Activated naive CD4-positive, alpha-beta T cell treated with Interleukin-2 at 50 U/mL for 16 hours (primary cell): ENCODE measurements at places on chromosomes 6 and 20.

GRCh38 chr6:154864066-154864430, 130.8 kb downstream of the SCAF8 start:
- DNase-seq: no peak

- DNase-seq: no peak
These were observed 22.3 kb downstream of the MDN1 start for GRCh38 chr6:89797317-89797716.

- DNase-seq: no peak
These were observed 114.2 kb upstream of the ID4 start for GRCh38 chr6:19722999-19723398.

- DNase-seq: no peak
These were observed 14.0 kb upstream of the GMPR start for GRCh38 chr6:16224409-16224808.

DNA sequence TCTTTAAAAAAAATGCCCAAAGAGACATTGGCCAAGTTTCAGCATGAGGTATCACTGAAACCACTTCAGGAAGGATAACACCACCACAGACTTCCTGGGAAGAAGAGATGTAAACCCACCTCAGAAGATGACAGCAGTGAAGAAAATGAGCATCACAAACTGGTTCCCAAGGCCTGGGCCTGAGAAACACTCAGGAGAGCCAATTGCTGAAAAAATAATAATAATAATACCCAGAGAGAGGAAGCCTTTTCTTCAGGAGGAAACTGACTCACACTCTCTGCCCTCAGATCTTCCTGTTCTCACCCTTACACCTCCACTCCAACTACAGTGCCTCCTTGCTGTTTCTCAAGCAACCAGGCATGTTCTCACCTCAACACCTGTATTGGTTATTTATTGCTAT, 68.1 kb upstream of the MAFB start:
- no peak for DNase-seq

DNA sequence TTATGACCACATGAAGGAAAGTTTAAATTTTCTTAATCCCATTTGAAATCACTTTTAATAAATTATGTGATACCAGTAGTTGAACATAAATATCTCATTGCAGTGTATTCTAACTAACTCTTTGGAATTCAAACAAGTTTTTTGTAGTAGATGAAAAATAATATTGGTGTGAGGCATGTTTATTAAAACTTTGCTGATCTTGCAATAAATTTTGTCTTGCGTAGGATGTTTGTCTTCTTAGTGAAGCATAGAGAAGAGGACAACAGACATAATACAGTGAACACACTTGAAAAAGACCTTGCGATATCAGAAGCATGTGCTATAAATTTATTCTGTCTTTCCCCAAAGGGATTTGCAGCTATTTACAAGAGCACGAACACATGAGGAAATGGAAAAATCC, 140.7 kb downstream of the HTR1B start:
- DNase-seq: no peak

DNA sequence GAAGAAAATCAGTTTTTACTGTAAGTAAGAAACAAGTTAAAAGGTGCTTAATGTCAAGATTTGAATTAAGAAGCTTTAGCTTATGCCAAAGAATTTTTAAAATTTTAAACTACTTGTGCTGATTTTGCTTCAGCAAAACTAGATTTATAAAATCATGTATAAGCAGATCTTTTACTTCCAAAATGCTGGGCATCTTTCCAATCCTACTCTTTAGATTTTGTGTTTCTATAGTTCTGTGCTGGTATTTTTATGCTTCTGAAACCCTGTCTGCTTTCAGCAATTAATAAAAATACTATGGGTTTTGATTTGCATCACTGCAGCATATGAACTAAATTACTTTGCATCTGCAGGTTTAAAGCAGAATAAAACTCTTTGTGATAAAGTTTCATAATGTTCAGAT, 238.6 kb upstream of the RNF217 start:
- DNase-seq: no peak

DNA sequence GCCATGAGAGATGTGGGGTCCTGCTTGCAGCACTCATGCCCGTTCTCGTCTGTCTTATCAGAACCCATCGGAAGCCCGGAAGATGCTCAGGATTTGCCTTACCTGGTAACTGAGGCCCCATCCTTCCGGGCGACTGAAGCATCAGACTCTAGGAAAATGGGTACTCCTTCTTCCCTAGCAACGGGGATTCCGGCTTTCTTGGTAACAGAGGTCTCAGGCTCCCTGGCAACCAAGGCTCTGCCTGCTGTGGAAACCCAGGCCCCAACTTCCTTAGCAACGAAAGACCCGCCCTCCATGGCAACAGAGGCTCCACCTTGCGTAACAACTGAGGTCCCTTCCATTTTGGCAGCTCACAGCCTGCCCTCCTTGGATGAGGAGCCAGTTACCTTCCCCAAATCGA, 8.3 kb downstream of the PI16 start:
- peak; percentile 85 for DNase-seq

DNA sequence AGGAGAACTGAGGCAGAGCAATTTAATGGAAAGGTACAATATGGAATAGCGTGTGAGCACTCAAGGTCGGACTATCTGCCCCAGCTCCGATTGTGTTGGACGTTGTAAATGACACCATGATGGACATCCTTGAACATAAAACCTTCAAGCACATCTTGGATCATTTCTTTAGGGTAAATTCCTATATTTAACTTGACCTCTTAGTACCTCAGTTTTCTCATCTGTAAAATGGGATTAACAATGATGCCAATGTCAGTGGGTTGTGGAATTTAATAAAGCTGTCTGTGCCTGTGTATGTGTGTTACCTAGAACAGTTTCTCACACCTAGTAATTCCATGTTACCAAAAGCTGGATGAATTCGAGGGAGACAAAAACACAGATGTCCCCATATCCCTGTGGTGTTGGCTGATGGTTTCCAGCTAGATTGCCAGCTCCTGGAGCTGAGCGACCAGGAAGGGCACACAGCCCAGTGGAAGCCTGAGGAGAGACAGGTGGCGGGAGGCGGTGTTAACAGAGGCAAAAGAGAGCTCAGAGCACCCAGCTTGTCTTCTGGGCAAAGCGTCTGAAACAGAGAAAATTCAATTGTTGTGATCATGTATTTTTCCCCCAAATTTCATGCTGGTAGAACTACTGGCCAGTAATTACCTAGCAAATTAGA, 32.6 kb downstream of the MDFI start:
- no peak for DNase-seq

- no peak for DNase-seq
These were observed 66.8 kb upstream of the BTBD3 start for GRCh38 chr20:11850901-11851300.

GRCh38 chr6:39565956-39566355, 159.3 kb downstream of the KIF6 start:
- no peak for DNase-seq

GRCh38 chr6:12233693-12234571, 56.2 kb upstream of the EDN1 start:
- DNase-seq: peak; percentile 25

- DNase-seq: no peak
These were observed 23.9 kb downstream of the MYH7B start for GRCh38 chr20:34979366-34980153.

DNA sequence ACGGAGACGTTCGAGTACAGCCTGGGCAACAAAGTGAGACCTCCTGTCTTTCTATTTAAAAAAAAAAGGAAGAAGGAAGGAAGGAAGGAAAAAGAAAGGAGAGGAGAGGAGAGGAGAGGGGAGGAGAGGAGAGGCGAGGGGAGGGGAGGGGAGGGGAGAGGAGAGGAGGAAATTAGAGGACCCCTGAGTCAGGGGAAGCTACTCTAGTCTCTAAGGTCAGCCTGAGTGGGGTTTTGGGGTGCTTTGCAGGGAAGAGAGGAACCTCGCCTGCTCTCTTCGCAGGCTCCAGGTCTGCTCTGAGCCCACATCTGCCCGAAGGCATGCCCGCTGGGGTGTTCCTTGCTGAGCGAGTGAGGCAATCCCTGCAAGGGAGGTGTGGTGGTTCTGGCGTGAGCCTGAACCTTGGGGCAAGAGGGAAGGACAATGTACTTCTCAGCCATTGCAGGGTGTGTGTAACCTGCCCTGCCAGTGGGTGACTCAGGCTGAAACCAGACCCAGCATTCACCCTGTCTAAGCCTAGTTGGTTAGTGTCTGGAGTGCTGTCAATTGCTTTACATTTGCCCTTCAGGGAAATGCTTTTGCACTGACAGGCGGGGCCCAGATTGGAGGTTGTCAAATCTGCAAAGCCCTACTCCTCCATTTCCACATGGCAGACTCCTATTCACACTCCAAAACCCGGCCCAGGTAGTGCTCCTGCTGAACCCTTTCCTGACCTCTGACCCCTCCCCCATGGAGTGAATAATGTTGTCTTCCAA, 15.3 kb upstream of the MMP9 start:
- DNase-seq: no peak

- DNase-seq: no peak
These were observed 6.4 kb downstream of the PREX1 start for GRCh38 chr20:48821261-48821920.

DNA sequence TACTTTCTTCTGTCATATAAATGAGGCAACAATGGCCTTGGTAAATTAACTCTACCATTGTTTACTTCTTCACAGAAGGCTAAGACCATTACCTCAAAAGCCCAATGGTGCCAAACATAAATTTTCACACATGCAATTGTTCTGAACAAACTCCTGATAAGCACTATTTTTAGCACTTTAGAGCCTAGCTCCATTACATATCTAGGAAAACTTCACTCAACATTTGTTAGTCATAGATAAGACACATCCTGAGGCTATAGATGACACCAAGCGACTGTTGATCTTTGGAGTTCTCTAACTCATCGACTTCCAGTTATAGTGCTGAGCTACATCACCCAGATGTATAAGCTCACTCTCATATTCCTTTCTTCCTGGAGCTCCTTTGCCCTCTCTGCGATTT, 245.9 kb downstream of the EYS start:
- DNase-seq: no peak

- no peak for DNase-seq
These were observed 131.1 kb upstream of the CEP162 start for GRCh38 chr6:84358581-84358980.

- no peak for DNase-seq
These were observed 325.2 kb upstream of the NT5E start for GRCh38 chr6:85124472-85125354.

DNA sequence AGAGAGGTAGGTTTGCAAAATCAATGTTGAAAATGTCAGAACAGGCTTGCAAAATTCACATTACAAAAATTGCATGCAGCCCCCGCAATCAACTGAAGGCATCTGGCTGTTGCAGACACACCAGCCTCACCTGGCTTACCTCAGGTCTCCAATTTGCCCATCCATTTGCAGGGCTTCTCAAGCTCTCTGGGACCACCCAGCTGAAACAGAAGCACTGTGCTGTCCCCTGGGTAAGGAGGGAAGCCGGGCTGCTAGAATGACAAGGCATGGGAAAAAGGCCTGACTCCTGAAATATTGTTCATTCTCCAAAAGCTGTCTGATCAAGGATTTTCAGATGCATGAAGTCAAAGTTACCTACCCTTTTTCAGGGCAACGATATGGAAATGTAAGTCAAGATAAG, 52.6 kb upstream of the CD93 start:
- DNase-seq: no peak

GRCh38 chr20:48749437-48749836, 78.4 kb downstream of the PREX1 start:
- DNase-seq: no peak

DNA sequence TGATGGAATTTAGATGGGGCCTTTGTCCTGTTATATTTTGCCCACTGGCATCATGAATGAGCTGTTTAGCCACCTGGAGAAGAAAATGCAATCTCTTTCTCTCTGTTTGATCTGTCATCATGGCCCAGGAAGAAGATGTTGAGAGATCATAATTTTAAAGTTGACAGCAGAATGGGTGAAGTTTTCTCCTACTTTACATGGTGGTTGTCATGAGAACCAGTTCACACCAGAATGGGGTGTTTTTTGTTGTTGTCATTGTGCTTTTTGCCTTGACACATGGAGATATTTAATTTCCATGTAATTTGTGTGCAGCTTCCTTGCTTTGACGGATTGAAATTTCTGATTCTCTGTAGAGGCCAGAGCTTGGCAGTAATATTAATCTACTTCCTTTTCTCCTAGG, 122.5 kb downstream of the FARS2 start:
- DNase-seq: no peak

DNA sequence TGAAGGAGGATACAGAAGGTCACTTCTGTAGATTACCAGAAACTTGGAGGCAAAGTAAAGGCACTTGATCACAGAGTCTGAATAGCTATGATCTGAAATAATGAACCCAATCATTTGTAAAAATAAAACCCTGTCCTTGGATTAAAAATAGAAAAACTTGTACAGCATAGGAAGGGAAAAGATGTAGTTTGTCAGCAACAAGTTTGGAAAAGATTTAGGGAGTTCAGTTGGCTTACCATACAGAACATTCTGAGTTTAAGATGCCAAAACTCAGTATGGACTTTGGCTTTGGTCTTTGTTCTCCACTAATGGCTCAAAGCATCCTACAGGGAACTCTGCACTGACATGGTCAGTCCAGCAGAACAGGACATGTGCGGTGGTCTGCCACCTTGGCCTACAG, 240.6 kb downstream of the BCKDHB start:
- no peak for DNase-seq

- no peak for DNase-seq
These were observed 22.0 kb upstream of the L3MBTL3 start for GRCh38 chr6:129996387-129996786.

GRCh38 chr6:134662077-134662700, 287.7 kb downstream of the ALDH8A1 start:
- DNase-seq: no peak

- DNase-seq: peak; percentile 74
These were observed 1.4 kb downstream of the STAU1 start for GRCh38 chr20:49186535-49187329.

GRCh38 chr6:44201638-44202303, 15.0 kb upstream of the MYMX start:
- no peak for DNase-seq

- no peak for DNase-seq
These were observed 1.3 kb downstream of the NUP153 start for GRCh38 chr6:17705428-17705777.

DNA sequence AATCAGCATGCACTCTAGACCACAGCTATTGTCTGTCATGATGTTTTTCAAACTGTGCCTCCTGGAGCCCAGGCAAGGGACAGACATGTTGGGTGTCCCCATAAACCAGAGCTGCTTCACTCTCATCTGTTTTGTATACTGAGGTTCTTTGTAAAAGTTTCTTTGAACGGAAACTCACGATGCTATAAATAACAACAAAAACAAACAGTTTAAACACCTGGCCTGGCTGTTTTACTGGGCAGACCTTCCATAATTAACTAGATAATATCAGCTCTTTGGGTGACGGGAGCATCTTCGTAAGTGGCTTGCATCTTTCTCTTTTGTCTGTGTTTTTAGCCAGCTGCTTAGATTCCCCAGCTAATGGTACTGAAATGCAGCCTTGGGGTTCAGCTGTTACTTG, 190.3 kb downstream of the ZDHHC14 start:
- DNase-seq: no peak

- DNase-seq: no peak
These were observed 281.9 kb downstream of the UTRN start for GRCh38 chr6:144566868-144567615.

- no peak for DNase-seq
These were observed 385.3 kb downstream of the EPM2A start for GRCh38 chr6:145349950-145350510.
